ENCODE measurements at places on chromosomes 3 and 15.

DNA sequence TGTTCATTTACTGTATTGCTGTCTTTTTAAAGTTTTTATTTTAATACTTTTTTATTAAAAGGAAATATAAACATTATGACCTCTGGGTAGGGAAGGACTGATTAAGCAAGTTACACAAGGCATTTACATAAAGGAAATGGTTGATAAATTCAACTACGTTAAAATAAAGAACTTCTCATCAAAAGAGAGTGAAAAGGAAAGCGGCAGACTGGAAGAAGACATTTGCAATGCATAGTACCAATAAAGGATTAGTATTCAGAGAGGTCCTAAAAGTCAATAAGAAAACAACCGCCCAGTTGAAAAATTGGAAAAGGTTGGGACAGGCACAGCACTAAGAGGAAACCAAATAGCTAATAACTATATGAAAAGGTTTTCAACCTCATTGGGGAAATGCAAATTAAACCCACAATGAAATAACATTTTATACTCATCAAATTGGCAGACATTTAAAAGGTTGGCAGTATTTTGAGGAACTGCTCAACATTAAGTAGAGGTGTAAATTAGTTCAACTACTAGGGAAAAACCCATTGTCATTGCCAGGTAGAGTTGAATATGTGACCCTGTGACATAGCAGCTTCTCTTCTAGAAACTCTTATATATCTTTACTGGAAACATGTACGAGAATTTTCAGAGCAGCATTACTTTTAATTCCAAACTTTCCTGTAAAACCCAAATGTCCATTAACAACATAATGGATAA lies 9.5 kb downstream of the PDE8A start:
- DNase-seq, result no peak

DNA sequence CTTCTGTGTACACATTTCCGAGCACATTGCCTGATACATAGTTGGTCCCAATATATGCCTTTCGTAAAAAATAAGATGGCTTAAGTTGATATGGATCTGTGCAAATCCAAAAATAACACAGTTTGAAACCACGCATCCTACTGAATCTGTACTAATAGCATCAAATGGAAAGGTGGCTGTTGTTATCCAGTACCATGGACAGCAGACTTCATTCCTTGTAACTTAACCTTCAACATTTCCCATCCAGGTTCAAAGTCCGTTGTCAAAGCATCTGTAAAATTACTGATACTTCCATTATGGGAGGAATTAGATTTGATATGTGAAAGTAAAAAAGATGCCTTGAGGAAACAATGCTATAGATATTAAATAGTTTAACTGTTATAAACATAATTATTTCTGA lies 65.5 kb upstream of the C3orf49 start:
- DNase-seq, result no peak

- DNase-seq, result no peak
These were observed 68.2 kb downstream of the NBEAL2 start for GRCh38 chr3:47047673-47048072.

DNA sequence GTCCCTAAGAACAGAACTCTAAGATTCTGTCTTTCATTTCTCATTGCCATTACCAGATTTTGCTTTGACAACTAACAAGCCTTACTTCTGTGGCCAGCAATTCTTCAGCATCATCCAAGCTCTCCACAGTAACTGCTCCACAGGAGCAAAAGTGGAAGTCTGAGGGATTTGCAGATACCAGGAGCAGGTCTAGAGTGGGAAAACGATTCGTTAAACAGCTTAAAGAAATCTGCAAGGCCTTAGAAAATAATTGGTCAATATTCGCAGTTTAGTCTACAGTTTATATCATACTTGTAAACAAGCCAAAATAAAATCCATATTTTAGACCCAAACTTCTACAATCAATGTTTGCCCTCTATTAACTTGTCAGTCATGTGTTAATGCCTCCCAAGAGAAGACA lies 24.1 kb downstream of the MYH15 start:
- no peak for DNase-seq

DNA sequence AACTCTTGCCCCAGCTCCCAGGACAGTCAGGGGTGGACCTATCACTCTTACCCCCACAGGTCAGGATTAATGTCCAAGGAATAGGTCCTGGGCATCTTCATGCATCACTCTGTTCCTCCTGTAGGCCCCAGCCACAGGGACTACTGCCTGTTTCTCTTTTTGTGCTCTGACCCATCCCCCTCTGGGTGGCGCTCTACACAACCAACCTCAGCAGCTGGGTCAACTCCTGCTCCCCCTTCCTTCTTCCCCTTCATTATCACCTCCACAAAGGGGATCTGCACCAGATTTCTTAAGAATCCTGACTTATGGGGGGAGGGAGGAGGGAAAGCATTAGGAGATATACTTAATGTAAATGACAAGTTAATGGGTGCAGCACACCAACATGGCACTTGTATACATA lies 12.2 kb upstream of the TRANK1 start:
- no peak for DNase-seq

- no peak for DNase-seq
These were observed 770.0 kb downstream of the GRM7 start for GRCh38 chr3:7630925-7631324.

Measured in BJ (cell line).